ENCODE measurements at places on chromosomes 5 and 9.

GRCh38 chr5:174204535-174205313 is 159.2 kb downstream of the NSG2 start:
- no peak for DNase-seq

- DNase-seq, result no peak
Observed at GRCh38 chr9:84822589-84823233, 153.2 kb downstream of the NTRK2 start.

GRCh38 chr9:4939118-4939561 is 45.9 kb upstream of the JAK2 start:
- no peak for DNase-seq

- DNase-seq, result no peak
Observed at GRCh38 chr5:156934450-156935211, 28.4 kb downstream of the TIMD4 start.

GRCh38 chr9:101514071-101514470 is 19.6 kb upstream of the RNF20 start:
- DNase-seq, result no peak

DNA sequence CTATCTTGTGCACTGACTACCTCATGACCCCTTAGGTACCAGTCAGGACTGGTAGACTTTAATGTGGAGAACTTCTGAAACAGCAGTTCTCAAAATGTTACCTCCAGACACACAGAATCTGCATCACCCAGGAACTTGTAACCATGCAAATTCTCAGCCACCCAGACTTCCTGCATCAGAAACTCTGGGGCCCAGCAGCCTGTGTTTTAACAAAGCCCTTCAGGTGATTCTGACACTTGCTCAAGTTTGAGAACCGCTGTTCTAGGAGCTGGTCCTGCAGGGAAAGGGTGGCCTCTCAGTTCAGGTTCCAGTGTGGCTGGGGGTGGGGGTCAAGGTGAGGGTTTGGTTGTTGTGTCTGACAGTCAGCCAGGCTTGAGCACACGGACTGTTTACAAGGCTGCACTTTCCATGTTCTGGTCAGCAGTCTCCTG is 28.4 kb downstream of the ZFP62 start:
- no peak for DNase-seq

- no peak for DNase-seq
Observed at GRCh38 chr5:31976169-31976568, 197.9 kb downstream of the GOLPH3 start.

DNA sequence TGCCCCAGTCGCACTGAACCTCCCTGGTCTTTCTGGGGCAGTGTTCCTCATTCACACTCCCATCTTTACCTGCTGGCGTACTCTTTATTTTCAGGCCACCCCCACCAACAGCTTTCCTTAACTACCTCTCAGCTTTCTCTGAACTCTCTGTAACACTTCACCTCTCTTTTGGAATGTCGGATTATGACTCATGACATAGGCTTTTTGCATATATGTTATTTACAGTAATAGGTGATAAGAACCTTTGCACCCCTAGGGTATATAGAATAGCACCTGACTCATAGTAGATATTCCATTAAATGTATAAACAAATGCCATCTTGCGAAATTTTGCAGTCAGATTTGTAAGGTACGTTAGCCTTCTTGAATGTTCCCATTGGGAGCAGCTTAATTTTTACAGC is 52.9 kb upstream of the MIER3 start:
- no peak for DNase-seq

Measured in GDM1 (cell line).